Thymus (tissue), 14 donors: ENCODE measurements at places on chromosomes 7 and 10. TPM values are rescaled to one million over a fixed set of nuclear protein-coding genes. Genes with fewer than 3 reads are reported as not detected.

- DNase-seq = no peak
- no peak overlapping the region for H3K4me3 ChIP-seq
- H3K27ac ChIP-seq = no peak overlapping the region
- H3K4me1 ChIP-seq = no peaks in the 10 kb centered on the region
- H3K36me3 ChIP-seq = no peaks in the 10 kb centered on the region
Measured at GRCh38 chr10:58570307-58570723, 57.6 kb downstream of the BICC1 start.

The MYO1G gene
- total RNA-seq = 47.0 TPM

DNA sequence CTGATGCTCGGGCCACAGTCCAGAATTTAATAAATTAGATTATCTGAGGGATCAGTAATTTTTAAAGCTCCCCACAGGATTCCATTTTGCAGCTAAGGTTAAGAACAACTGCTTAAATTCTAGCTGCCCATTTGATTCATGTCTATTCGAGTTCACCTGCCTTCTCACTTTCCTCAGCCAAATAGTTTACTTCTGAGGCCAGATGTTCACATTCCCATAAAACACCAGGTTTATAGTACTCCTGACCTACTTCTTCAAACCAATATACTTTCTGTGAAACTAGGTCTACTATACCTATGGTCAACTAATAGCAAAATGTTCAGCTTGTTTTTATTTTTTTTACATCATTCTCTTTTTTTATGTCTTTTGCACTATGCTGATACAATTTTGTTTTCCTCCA is 86.3 kb downstream of the GPR158 start:
- H3K4me3 ChIP-seq = no peak overlapping the region
- no peak overlapping the region for H3K27ac ChIP-seq
- H3K36me3 ChIP-seq = no peaks in the 10 kb centered on the region
- H3K27me3 ChIP-seq = no peaks in the 10 kb centered on the region

- DNase-seq = no peak
- H3K4me3 ChIP-seq = no peak overlapping the region
- no peaks in the 10 kb centered on the region for H3K36me3 ChIP-seq
- H3K27ac ChIP-seq = no peak overlapping the region
Measured at GRCh38 chr10:92180399-92180798, 110.5 kb downstream of the CPEB3 start.

The SH2D4B gene
- total RNA-seq = 0.09 TPM

DNA sequence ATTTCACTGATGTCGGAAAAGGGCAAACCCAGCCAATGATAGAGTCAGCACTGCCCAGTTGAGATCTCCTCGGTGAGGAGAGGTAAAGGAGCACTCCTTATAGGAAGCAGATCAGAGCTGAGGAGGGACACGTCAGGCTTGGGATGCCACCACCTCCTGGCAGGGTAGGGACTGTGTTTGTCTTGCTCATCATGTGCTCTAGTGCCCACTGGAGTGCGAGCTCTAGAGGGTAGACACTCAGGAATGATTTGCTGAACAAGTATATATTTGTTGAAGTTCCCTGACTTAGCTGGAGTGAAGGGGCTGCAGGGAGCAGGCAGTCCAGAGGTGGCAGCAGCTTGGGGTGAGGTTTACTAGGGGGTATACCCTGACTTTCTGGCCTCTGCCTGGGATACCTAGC is 146.5 kb downstream of the NOC3L start:
- no peak overlapping the region for H3K27ac ChIP-seq
- H3K4me1 ChIP-seq = no peaks in the 10 kb centered on the region
- no peak overlapping the region for H3K4me3 ChIP-seq
- no peaks in the 10 kb centered on the region for H3K36me3 ChIP-seq

The SPDYE16 gene
- total RNA-seq = 0.14 TPM

DNA sequence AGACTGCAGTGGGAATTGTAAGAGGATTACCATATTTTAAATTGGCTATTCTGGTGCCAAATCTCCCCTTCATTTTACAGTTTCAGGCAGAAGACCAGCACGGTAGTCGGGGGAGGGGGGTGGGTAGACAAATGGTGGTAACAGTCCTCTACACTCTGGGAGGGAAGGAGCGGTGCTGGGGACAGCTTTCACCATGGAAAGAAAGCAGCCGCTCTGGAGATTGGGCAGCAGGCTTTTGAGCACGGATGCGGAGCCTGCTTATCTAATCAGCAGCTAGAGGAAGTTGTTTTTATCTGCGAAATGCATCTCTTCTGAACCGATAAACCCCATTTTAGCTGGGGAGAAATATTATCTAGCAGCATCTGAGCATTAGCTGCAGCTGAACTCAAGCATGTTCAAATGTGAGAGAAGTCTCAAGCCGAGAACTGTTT is 28.7 kb downstream of the IKZF1 start:
- H3K27ac ChIP-seq = peak overlapping the region; percentile 90
- no peaks in the 10 kb centered on the region for H3K27me3 ChIP-seq
- H3K36me3 ChIP-seq = peaks cover 22% of the 10 kb centered on the region
- peaks cover 76% of the 10 kb centered on the region for H3K4me1 ChIP-seq

The ZC3HAV1L gene
- 4.5 TPM for total RNA-seq
